ENCODE measurements at places on chromosomes 7 and 10.

DNA sequence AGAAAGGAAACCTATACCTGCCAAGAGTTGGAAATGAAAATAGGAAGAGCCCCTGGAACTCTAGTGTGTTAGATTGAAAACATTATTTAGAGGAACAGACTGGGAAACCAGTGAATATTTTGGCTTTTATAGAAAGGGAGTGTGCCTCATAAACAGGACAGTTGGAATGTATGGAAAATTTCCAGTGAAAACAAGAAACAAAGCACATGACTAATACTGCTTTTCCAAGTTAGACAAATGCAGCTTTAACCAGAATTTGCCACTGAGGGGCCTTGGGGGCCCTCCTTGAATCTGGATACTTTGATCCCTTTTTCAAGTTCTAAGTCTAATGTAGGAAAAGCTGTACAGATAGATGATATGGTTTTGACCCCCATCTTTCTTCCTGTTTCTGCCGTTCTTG lies 21.2 kb downstream of the ITGB8 start:
- no peaks in the 10 kb centered on the region for H3K36me3 ChIP-seq
- DNase-seq, result no peak
- H3K4me3 ChIP-seq, result no peak overlapping the region

DNA sequence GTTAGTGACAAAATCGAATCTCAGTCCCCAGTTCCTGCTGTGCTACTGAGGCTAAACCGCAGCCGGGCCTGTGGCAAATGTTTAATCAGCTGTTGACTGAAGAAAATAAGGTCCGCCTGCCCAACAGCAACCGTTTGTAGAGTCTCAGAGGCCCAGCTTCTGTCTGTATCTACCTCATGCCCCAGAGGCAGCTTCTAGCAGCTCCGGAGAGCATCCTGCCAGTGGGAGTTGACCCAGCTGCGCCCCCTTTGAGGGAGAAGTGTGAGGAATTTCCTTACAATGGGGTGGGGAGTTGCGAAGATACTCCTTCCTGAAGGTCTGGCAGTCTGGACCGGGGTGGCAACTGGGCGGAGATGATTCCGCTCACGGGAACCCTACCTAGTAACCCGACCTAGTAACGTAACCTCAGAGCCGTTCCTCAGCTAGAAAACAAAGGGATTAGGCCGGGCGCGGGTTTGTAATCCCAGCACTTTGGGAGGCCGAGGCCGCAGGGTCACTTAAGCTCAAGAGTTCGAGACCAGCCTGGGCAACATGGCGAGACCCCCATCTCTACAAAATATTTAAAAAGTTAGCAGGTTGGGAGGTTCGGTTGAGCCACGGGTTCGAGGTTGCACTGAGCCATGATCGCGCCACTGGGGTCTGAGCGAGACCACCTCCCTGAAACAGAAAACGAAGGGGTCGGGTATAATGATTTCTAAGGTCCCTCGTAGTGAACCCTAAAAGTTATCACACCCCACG lies 846 bp upstream of the ZNF775 start:
- H3K4me3 ChIP-seq, result peak overlapping the region; percentile 76
- H3K36me3 ChIP-seq, result peaks cover 8% of the 10 kb centered on the region
- no peaks in the 10 kb centered on the region for H3K27me3 ChIP-seq
- DNase-seq, result peak; percentile 61
- peaks cover 42% of the 10 kb centered on the region for H3K4me1 ChIP-seq

- DNase-seq, result no peak
- H3K4me1 ChIP-seq, result peaks cover 61% of the 10 kb centered on the region
- H3K4me3 ChIP-seq, result no peak overlapping the region
- peaks cover 14% of the 10 kb centered on the region for H3K36me3 ChIP-seq
These were observed 35.5 kb upstream of the KMT2E start for GRCh38 chr7:104978460-104978859.

GRCh38 chr10:114822444-114823076 lies 980 bp downstream of the FHIP2A start:
- H3K27me3 ChIP-seq, result no peaks in the 10 kb centered on the region
- peaks cover 38% of the 10 kb centered on the region for H3K4me1 ChIP-seq
- peak overlapping the region; percentile 82 for H3K4me3 ChIP-seq
- peak overlapping the region; percentile 86 for H3K27ac ChIP-seq

GRCh38 chr7:149093228-149093627 lies 2.7 kb upstream of the ZNF786 start:
- no peak overlapping the region for H3K27ac ChIP-seq
- H3K27me3 ChIP-seq, result no peaks in the 10 kb centered on the region
- H3K4me1 ChIP-seq, result peaks cover 13% of the 10 kb centered on the region
- H3K4me3 ChIP-seq, result no peak overlapping the region

GRCh38 chr7:26007510-26007909 lies 144.5 kb upstream of the NFE2L3 start:
- no peak for DNase-seq
- no peaks in the 10 kb centered on the region for H3K36me3 ChIP-seq
- H3K4me3 ChIP-seq, result no peak overlapping the region
- peaks cover 3% of the 10 kb centered on the region for H3K4me1 ChIP-seq

DNA sequence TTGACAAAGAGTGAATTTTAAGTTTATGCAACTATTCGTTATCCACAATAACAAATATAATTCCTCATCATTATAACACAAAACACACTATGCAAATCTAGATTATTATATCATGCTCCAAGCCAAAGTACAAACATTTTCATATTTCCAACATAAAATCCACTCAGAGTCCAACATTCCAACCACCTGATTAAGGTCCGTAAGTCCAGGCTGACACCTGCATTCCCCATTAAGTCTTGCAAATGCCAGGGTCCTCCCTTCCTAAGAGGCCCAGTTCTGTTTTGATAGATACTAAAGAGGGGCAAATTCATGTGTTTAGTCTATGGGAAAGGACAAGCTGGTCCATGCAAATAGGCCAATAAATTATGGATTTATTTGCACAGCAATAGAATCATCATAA lies 206.1 kb downstream of the POU6F2 start:
- H3K27ac ChIP-seq, result no peak overlapping the region
- H3K27me3 ChIP-seq, result no peaks in the 10 kb centered on the region
- H3K4me3 ChIP-seq, result no peak overlapping the region
- no peak for DNase-seq
- H3K4me1 ChIP-seq, result no peaks in the 10 kb centered on the region
- H3K36me3 ChIP-seq, result no peaks in the 10 kb centered on the region

- H3K36me3 ChIP-seq, result no peaks in the 10 kb centered on the region
- H3K4me3 ChIP-seq, result no peak overlapping the region
- H3K27me3 ChIP-seq, result peaks cover 4% of the 10 kb centered on the region
- H3K4me1 ChIP-seq, result no peaks in the 10 kb centered on the region
These were observed 9.1 kb upstream of the TOMM7 start for GRCh38 chr7:22831602-22832305.

- H3K36me3 ChIP-seq, result no peaks in the 10 kb centered on the region
- DNase-seq, result no peak
- peaks cover 4% of the 10 kb centered on the region for H3K27me3 ChIP-seq
- H3K4me1 ChIP-seq, result no peaks in the 10 kb centered on the region
- no peak overlapping the region for H3K4me3 ChIP-seq
These were observed 404.3 kb upstream of the NPVF start for GRCh38 chr7:25632616-25633015.

DNA sequence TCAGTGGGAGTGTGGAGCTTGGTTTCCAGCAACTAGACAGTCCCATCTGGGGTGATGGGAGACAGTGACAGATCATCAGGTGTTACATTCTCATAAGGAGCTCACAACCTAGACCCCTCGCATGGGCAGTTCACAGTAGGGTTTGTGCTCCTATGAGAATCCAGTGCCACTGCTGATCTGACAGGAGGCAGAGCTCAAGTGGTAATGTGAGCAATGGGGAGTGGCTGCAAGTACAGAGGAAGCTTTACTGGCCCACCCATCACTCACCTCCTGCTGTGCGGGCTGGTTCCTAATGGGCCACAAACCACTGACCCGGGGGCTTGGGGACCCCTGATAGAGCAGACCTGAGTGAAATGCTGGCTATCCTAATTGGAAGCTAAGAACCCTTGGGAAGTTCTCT lies 242.8 kb downstream of the BAMBI start:
- no peak for DNase-seq
- peaks cover 5% of the 10 kb centered on the region for H3K27me3 ChIP-seq
- no peak overlapping the region for H3K27ac ChIP-seq
- no peaks in the 10 kb centered on the region for H3K36me3 ChIP-seq
- no peak overlapping the region for H3K4me3 ChIP-seq
- H3K4me1 ChIP-seq, result no peaks in the 10 kb centered on the region

GRCh38 chr10:16770670-16771069 lies 46.6 kb downstream of the RSU1 start:
- H3K4me3 ChIP-seq, result no peak overlapping the region
- H3K27ac ChIP-seq, result no peak overlapping the region
- H3K4me1 ChIP-seq, result peaks cover 29% of the 10 kb centered on the region
- DNase-seq, result peak; percentile 18
- no peaks in the 10 kb centered on the region for H3K27me3 ChIP-seq

Data from activated CD4-positive, alpha-beta memory T cell treated with anti-CD3 and anti-CD28 coated beads for 36 hours (primary cell).